H4 (cell line): ENCODE measurements at places on chromosomes 12 and 14.

DNA sequence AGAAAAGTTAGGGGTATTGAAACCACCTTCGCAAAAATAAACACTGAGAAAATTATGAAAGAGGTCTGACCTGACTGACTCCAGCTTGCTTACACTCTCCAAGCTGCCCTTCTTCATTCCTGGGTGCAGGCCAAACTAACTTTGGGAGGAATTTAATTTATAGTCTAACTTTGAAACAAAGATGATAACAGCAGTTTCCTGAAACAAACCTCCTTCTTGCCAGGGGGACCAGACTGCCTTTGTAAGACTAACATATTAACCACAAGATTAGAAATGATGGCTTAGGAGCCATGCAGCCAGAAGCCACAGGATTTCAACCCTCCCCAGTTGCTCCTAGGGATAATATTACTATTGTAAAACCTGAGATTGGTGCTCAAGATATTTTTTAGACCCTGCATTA is 13.8 kb upstream of the EEA1 start:
- peak; percentile 82 for DNase-seq

DNA sequence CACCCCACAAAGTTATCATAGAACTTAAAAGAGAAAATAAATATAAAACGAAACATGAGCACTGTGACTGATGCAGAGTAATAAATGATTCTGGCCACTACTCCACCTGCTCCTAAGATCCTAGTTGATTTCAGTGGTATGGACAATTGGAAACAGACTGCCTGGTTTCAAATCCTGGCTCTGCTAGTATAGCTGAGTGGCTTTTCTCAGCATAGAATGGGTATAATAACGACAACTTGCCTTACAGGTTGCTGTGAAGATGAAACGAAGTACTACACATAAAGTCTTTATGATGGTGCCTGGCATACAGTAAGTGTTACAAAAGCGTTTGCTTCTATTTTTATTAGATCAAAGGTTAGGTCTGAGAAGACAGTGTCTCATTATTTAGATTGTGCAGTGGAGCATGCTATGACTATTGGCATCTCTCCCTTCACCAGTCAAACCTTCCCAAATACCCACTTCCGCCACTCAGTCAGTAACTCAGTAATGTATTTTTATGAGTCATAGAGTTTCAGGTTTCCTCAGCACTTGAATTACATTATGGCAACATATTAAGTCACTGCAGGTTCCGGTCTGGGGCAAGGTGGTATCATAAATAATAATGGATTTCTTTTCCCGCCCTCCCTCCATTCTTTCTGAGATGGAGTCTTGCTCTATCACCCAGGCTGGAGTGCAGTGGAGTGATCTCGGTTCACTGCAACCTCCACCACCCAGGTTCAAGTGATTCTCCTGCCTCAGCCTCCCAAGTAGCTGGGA is 29.7 kb upstream of the NR2C1 start:
- DNase-seq, result peak; percentile 95

- DNase-seq, result no peak
Measured at GRCh38 chr14:69643430-69644200, 32.2 kb downstream of the SUSD6 start.

GRCh38 chr14:73238941-73239340 is 1.6 kb downstream of the PAPLN start:
- no peak for DNase-seq

- no peak for DNase-seq
Measured at GRCh38 chr14:87331991-87332390, 661.0 kb downstream of the GALC start.

DNA sequence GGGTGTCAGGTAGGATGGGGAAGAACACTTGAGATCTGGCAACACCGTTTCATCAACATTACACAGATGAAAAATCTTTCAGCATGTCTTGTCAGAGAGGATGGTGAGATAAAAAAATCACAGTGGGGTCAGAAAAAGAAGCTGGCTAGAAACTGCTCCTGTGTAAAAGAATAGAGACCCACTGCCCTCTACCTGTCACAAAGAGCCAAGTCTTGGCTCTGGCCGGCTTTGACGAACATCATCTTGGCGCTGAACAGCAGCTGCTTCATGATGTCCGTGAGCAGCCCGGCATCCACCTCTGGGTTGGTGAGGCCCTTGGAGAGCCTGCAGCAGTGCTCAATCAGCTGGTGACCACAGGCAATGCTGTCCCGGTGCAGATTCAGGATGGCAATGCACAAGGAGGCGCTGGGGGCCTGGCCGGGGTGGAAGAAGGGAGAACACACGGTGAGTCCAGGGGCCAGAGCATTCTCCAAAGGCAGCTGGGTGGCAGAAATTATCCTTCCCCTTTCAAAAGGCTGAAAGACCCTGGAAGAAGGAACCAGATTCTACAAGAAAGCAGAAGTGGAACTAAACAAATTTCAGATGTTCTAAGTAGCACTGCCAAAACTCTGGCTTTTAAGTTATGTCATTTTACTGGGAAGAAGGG is 50.2 kb downstream of the ZFYVE26 start:
- no peak for DNase-seq

GRCh38 chr12:906062-906585 is 43.4 kb downstream of the RAD52 start:
- DNase-seq, result no peak

- no peak for DNase-seq
Measured at GRCh38 chr14:20493634-20494033, 11.7 kb upstream of the RNASE10 start.

DNA sequence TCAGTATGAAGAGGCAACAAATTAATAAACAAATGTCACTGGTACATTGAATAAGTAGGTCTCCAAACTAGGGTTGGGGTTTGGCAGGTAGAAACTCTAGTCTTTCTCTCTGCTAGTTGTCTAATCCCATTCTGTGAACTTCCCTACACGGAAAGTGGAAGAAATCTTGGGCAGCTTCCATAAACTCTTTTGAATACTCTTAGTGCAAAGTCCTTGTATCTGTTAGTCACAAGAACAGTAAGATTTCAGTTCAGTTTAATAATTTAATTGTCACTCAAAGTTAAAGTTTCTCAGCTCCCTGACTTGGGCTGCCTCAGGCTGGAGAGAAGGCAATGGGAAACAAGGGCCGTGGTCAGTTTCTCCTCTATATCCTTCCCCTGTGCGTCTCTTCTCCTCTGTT is 135.4 kb upstream of the MDM1 start:
- DNase-seq, result no peak

GRCh38 chr12:14959463-14959862 is 1.9 kb downstream of the ARHGDIB start:
- no peak for DNase-seq

DNA sequence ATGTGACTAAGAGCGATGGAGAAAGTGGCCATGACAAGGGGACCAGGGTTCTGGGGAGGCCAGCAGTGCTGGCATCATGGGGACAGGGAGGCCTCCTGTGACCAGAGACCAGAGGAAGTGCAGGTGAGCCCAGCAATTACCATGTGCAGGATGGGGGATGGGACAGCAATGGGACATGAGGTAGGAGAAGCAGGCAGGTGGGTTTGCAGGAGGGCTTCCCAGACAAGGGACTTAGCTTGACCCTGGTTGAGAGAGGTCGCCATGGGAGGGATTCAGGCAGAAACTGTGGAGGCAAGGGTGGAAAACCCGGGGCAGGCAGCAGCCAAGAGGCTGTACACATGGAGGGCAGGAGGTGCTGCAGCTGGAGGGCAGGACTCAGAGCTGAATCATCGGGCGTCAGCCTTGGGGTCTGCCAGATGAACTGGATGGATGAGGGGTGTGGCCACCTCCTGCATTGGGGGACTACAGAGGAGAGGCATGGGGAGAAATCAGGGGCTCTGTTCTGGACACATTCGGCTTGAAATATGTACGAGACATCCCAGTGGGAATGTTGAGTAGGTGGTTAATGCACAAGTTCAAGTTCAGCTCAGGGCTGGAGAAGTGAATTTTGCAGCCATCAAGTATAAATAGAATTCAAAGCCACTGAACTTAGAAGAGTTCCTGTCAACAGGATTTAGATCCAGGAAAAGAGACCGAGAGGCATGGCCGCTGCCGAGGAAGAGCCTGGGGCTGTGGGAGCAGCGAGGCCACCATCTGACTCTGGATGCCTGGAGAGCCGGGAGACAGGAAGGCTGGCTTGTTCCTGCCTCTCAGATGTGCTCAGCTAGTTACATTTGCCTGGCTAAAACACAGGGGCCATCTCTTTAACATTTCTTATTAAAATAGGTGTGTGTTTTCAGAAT is 36.6 kb downstream of the SFSWAP start:
- DNase-seq, result no peak
